ENCODE measurements at places on chromosomes 4 and X.
A peak's percentile ranks its signal among the peaks of the same experiment; 100 is the strongest.

DNA sequence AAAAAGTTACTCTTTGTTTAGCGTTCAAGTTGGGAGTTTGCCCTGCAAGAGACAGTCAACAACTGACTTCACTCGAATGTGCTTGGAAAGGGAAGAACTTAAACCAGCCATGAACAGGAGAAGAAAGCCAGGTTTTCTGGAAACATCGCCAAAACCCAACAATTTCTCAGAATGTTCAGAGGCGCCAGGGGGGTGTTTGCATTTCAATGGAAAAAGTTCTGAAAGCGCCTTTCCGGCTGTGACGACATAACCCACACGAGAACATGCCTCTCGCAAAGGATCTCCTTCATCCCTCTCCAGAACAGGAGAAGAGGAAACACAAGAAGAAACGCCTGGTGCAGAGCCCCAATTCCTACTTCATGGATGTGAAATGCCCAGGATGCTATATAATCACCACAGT, 78.1 kb upstream of the ADGRA3 start:
- no peak for DNase-seq

- DNase-seq, result peak; percentile 65
Measured at GRCh38 chr4:38128478-38129459, 168.6 kb downstream of the PTTG2 start.

DNA sequence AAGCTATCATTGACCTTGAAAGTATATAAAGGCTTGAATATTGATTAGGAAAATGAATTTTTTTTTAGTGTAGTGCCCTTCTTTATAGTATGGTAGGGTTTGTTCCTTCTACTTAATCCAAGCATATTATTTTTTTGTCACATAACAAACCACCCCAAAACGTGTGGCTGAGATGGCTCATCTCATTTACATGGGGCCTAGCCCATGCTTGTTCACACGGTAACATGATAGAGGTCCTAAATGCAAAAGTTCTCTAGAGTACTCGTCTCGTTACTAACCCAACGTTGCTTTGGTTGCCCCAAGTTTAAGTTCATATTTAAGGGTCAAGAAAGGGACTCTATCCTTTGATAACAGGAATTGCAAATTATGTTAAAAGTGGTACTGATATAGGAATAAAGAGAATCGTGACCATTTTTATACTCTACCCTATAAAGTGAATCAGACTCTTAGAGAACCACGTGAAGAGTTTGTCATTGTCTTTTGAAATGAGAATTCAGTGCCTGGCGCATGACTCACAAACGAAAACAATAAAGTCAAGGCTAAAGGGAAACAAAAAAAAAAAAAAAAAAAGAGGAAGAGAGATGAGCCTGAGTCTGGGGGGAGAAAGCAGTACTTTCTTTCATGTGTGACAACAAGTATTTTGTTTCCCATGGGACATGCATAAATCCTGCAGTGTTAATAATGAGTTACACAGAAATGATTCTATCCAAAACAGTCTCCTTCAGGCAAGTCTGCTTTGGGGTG, 402.8 kb upstream of the NWD2 start:
- DNase-seq, result peak; percentile 74

GRCh38 chr4:1338752-1339414, 8.1 kb upstream of the UVSSA start:
- DNase-seq, result no peak

DNA sequence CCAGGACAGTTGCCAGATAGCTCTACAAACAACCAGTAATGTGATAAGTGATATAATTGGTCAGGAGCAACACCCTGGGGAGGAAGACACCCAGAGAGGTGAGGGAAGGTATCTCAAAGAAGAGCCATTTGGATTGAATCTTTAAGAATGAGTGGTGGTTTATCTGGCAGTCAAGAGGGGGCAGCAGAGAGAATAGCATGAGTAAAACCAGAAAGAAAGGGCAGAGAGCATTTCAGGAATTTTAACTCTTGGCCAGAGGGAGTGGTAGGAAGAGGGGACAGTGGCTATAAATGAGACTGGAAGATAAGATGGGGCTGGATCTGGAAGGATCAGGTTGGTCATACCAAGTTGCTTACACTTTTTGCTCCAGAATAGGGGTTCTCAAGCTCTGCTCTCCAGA, 5.9 kb upstream of the SEPTIN6 start:
- DNase-seq, result peak; percentile 63

DNA sequence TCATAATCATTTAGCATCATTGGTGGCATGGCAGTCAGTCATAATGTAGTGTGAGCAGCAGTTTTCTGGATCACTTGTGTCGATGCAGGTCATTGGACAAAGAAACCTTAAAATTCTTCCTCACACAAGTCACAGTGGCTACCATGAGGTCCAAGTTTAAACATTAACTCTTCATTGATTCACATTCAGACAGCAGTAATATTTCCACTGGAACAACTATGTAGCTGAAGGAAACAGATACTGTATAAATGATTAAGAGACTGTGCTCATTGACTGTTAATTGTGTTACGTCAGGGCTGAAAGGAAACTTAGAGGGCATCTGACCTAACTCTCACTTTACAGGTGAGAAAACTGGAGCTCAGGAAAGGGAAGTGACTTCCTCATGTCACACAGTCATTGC, 261.8 kb downstream of the KLHL13 start:
- DNase-seq, result no peak

- no peak for DNase-seq
Measured at GRCh38 chr4:116346750-116347149, 738.6 kb downstream of the TRAM1L1 start.

- DNase-seq, result no peak
Measured at GRCh38 chrX:107452581-107452980, 3.1 kb downstream of the FRMPD3 start.

- DNase-seq, result no peak
Measured at GRCh38 chrX:150225266-150225665, 137.9 kb upstream of the MAMLD1 start.
